Esophagus squamous epithelium (tissue), 5 donors: ENCODE measurements at places on chromosomes 7 and 10. TPM values are rescaled to one million over a fixed set of nuclear protein-coding genes. Genes with fewer than 3 reads are reported as not detected.

Gene CAV2
- total RNA-seq, result 31.8 TPM

Gene STAG3
- total RNA-seq, result not detected

Gene VSTM2A
- not detected for total RNA-seq

GRCh38 chr7:107069457-107069856, 25.0 kb downstream of the PRKAR2B start:
- no peaks in the 10 kb centered on the region for H3K4me1 ChIP-seq
- H3K36me3 ChIP-seq, result no peaks in the 10 kb centered on the region
- DNase-seq, result no peak
- peak overlapping the region; percentile 15 for H3K4me3 ChIP-seq

- H3K4me1 ChIP-seq, result peaks cover 31% of the 10 kb centered on the region
- no peak overlapping the region for H3K4me3 ChIP-seq
- DNase-seq, result no peak
- peaks cover 14% of the 10 kb centered on the region for H3K27me3 ChIP-seq
Observed at GRCh38 chr10:93076871-93077270, 3.2 kb downstream of the CYP26A1 start.

Gene C7orf57
- total RNA-seq, result 0.88 TPM

- H3K36me3 ChIP-seq, result peaks cover 15% of the 10 kb centered on the region
- H3K27ac ChIP-seq, result peak overlapping the region; percentile 65
- no peaks in the 10 kb centered on the region for H3K27me3 ChIP-seq
- peak overlapping the region; percentile 1 for H3K4me3 ChIP-seq
- DNase-seq, result no peak
- H3K4me1 ChIP-seq, result peaks cover 93% of the 10 kb centered on the region
Observed at GRCh38 chr7:55073976-55074528, 55.2 kb downstream of the EGFR start.

- H3K27ac ChIP-seq, result peak overlapping the region; percentile 99
- H3K4me3 ChIP-seq, result peak overlapping the region; percentile 91
- H3K27me3 ChIP-seq, result no peaks in the 10 kb centered on the region
- no peak for DNase-seq
- H3K4me1 ChIP-seq, result peaks cover 69% of the 10 kb centered on the region
Observed at GRCh38 chr10:32054094-32054493, 2.1 kb downstream of the KIF5B start.

DNA sequence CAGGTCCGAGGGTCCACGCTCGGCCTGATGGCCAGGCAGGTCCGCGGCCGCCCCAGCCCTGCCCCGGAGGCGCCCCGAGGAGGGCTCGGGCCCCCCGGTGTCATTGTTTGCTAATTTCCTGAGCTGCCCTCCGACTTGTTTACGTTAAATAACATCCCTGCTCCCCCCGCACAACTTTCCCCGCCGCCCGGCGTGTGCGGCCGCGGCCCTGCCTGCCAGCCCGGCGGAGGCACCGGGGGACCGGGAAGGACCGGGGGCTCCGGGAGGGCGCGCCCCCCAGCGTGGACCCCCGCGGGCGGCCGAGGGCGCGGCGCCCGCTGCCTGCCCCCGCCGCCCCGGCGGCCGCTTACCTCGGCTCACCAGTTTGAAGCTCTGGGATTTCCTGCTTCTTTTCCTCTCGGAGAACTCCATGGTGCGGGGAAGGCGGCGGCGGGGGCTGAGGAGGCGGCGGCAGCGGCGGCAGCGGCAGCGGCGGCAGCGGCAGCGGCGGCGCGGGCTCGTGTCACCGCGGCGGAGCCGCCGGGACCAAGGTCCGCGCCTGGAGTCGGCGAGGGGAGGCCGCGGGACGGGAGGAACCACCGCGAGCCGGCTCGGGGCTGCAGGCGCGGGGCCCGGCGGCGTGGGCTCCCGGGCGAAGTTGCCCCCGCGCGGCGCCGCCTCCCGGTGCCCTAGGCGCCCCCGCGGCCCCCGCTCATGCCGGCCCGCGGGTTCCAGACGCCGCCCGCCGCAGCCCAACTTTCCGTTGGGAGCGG, 515 bp downstream of the BEND7 start:
- H3K36me3 ChIP-seq, result no peaks in the 10 kb centered on the region
- H3K4me1 ChIP-seq, result peaks cover 27% of the 10 kb centered on the region
- H3K27me3 ChIP-seq, result no peaks in the 10 kb centered on the region
- H3K27ac ChIP-seq, result peak overlapping the region; percentile 65
- DNase-seq, result no peak
- H3K4me3 ChIP-seq, result peak overlapping the region; percentile 75
